Cerebellum (tissue), 4 donors: ENCODE measurements at places on chromosomes 11 and 22. TPM values are rescaled to one million over a fixed set of nuclear protein-coding genes. Genes with fewer than 3 reads are reported as not detected.

The SCUBE2 gene
- total RNA-seq, result 26.9 TPM

The MRGPRX4 gene
- not detected for total RNA-seq

The NNMT gene
- 0.45 TPM for total RNA-seq

The CPT1B gene
- 9.2 TPM for total RNA-seq

The CHRM1 gene
- not detected for total RNA-seq

The PRG3 gene
- not detected for total RNA-seq

The DDI1 gene
- total RNA-seq, result not detected

The DPP3 gene
- 22.2 TPM for total RNA-seq

The GLB1L2 gene
- total RNA-seq, result 2.8 TPM

The CYP2D6 gene
- total RNA-seq, result 2.5 TPM

The GRAP2 gene
- 0.36 TPM for total RNA-seq

The FAM83F gene
- 0.36 TPM for total RNA-seq

The TRIM49 gene
- not detected for total RNA-seq

The PLAAT5 gene
- total RNA-seq, result 1.9 TPM

The CRYBB1 gene
- total RNA-seq, result 0.27 TPM

The BCL2L13 gene
- 54.0 TPM for total RNA-seq

The CCND1 gene
- 20.8 TPM for total RNA-seq

The SLC22A25 gene
- total RNA-seq, result not detected

The CCDC116 gene
- total RNA-seq, result 0.45 TPM

The DEPDC7 gene
- total RNA-seq, result 7.3 TPM

The TMPRSS4 gene
- not detected for total RNA-seq

The CALCA gene
- 3.1 TPM for total RNA-seq

The BATF2 gene
- 0.18 TPM for total RNA-seq

The OR6T1 gene
- not detected for total RNA-seq

The TMEM191B gene
- total RNA-seq, result 7.0 TPM

The GLB1L3 gene
- 0.45 TPM for total RNA-seq

The KDM4D gene
- total RNA-seq, result 1.8 TPM

The CASP1 gene
- total RNA-seq, result 2.3 TPM

The OR4S1 gene
- total RNA-seq, result not detected

The EI24 gene
- total RNA-seq, result 55.2 TPM

The SYTL2 gene
- 15.2 TPM for total RNA-seq

The CLCF1 gene
- total RNA-seq, result 0.27 TPM
